ENCODE measurements at places on chromosomes 5 and 9.

DNA sequence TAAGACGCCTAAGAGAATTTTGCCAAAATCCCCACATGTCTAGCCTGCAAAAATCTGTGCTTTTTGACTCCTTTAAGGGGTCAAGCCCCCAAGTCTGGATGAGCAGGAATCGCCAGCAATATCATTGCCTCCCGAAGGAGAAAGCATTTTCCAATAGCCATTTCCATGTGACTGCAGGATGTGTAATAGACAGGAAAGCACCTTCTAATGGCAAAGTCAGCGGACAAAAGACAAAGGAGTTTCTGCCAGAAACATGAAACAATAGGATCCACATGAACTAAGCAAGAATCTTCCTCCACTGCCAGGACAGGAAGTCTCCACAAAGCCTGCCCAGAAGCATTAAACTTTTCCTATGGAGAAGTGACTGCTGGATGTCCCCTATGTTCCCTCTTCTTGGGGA is 177.1 kb upstream of the PCSK5 start:
- DNase-seq, result no peak

GRCh38 chr5:82794876-82795275 is 282.3 kb downstream of the TMEM167A start:
- no peak for DNase-seq

DNA sequence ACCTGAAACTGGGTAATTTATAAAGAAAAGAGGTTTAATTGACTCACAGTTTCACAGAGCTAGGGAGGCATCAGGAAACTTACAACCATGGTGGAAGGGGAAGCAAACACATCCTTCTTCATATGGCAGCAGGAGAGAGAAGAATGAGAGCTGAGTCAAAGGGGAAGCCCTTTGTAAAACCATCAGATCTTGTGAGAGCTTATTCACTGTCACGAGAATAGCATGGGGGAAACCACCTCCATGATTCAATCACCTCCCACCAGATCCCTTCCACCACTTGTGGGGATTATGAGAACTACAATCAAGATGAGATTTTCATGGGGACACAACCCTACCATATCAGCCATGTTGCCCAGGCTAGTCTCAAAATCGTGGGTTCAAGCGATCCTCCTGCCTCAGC is 143.4 kb downstream of the FGF18 start:
- no peak for DNase-seq

DNA sequence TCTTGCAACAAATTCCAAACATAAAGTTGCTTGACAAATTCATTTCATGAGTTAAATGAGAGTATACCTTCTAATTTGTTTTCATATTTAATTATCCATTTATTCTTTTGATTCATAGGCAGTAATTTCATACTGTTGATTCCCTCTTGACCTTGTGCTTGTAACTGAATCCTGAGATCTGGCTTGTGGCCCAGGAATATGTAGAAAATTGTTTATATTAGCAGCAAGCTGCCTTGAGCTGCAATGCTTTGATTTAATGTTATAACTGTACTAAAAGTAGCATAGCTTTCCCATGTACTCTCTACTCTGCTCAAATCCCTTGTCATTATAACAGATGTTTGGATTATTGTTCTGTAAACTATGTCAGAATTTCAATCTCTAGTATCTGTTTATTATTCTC is 780.7 kb downstream of the NR2F1-AS1 start:
- no peak for DNase-seq

GRCh38 chr9:104907278-104907951 is 20.5 kb downstream of the ABCA1 start:
- no peak for DNase-seq

DNA sequence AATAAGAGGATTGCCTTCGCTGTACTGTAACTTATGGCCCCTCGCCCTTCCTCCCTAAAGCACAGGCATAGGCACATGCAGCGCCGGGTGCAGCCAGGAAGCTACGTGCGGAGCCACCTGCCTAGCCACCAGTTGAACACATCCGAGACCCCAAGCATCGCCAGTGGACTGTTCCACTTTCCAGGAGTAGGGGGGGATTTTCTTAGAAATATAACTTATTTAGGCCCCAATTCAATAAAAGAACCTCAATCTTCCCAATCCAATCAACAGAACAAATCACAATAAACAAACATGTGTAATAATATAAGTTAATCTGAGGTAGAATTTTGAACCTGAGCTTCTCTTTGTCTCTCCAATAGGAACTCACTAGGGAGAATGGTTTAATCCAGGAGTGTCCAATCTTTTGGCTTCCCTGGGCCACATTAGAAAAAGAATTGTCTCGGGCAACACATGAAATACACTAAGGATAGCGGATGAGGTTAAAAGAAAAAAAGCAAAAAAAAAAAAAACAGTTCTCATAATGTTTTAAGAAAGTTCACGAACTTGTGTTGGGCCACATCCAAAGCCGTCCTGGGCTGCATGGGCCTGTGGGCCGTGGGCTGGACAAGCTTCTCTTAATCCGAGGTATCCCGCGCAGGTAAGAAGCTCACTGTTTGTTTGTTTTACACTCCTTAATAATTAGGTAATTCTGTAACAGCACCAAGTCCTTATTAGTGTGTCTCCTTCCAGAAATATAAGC is 22.0 kb upstream of the NIPBL start:
- DNase-seq, result no peak

DNA sequence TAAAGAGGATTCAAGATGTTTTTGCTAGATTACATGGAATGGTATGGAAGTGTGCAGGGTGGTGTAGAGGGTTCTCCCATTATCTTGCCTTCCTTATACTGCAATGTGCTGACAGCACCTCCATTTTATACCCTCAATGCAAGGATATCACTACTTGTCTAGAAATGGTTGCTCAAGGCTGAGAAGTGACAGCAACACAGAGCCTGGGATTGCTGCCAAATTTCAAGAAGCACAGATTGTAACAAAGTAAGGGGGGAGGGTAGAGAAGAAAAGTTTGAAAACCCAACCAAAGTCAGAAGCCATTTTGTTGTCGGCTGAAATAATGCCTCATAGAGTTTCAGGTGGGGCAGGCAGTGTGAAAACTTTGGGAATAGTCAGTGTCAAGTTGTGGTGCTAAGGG is 29.8 kb downstream of the PCDHAC2 start:
- no peak for DNase-seq

DNA sequence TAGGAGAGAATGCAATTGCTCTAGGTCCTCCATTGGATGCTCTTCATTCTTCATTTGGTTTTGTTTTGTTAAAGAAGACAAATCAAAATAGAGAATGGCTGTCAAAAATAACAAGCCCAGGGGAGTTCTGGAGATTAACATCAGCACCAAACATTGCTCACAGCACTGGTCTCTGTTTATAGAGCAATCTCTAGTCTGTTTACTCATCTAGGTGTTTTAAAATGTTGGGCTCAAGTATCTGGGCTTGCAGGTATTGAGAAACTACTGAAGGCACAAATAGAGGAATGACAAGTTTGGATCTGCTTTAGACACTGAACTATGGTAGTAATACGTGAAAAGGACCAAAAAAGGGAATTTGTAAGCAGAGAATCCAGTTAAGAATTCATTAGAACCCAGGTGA is 77.0 kb upstream of the TMC1 start:
- no peak for DNase-seq

DNA sequence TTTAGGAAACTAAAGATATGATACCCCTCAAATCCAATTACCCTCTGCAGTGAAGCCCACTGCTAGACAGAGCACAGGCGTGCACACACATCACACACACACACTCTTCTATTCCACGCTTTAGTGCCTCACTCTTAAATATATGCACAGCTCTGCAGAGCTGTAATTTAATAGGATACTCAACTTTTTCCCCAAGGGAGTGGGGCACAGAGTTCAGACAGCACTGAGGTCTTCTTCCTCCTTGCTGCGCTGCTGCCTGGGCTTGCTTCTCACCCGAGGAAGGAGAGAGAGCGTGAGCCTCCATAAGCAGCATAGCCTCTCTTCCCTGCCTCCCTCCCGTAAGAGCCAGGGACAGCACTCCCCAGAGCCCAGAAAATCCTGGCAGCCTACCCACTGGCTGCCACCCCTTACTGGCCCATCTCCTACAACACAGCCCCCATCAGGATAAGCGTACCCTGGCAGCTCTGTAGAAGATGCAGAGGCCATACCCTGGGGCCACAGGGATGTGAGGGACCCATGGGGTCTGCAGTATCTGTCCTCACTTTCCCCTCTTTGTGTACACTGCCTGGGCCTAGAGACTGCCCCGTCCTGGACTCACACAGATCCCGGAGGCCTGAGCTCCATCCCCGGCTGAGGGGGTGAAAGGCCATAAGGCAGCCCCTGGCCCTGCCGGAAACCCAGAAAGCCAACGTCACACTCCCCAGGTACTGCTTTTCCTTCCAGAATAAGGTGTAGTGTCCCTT is 102.1 kb downstream of the C5orf15 start:
- no peak for DNase-seq

DNA sequence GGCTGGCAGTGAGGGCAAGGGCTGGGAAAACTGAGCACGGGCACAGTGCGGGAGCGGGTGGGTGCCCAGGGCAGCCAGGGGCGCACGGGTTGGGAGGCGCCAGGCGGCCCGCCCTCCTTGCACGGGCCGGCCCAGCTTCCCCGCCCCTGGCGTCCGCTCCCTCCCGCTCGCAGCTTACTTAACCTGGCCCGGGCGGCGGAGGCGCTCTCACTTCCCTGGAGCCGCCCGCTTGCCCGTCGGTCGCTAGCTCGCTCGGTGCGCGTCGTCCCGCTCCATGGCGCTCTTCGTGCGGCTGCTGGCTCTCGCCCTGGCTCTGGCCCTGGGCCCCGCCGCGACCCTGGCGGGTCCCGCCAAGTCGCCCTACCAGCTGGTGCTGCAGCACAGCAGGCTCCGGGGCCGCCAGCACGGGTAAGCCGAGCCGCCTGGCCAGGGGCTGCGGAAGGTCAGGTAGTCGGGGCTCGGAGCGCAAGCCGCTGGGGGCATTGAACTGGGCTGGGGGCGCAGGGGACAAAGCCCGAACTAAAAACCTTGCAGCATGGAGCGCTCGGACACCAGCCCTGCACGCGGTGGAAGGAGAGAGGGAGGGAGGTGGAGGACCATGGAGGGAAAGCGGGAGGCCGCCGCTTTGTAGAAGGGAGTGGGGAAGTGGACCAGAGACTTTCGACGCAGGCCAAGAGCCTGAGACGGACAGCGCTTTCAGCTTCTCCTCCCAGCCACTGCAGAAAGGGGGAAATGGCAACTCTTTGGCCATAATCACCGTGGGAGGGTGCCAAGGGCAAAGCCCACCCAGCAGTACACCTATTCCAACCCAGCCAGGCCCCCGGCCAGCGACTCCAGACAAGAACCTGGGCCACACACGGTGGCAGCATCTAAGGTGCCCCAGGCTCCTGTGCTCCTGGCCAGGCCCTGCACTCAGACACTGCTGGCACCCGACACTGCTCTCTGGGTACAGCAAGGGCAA is at the start of gene TGFBI:
TGFBI (plus strand) TSS at position 207 of the 961 bp plus-strand sequence; CDS start at position 275, 68 bp downstream.
- peak; percentile 72 for DNase-seq

- DNase-seq, result no peak
These were observed 7.1 kb downstream of the SNX18 start for GRCh38 chr5:54524704-54525103.

GRCh38 chr9:81183761-81184160 is 505.6 kb downstream of the TLE1 start:
- no peak for DNase-seq

DNA sequence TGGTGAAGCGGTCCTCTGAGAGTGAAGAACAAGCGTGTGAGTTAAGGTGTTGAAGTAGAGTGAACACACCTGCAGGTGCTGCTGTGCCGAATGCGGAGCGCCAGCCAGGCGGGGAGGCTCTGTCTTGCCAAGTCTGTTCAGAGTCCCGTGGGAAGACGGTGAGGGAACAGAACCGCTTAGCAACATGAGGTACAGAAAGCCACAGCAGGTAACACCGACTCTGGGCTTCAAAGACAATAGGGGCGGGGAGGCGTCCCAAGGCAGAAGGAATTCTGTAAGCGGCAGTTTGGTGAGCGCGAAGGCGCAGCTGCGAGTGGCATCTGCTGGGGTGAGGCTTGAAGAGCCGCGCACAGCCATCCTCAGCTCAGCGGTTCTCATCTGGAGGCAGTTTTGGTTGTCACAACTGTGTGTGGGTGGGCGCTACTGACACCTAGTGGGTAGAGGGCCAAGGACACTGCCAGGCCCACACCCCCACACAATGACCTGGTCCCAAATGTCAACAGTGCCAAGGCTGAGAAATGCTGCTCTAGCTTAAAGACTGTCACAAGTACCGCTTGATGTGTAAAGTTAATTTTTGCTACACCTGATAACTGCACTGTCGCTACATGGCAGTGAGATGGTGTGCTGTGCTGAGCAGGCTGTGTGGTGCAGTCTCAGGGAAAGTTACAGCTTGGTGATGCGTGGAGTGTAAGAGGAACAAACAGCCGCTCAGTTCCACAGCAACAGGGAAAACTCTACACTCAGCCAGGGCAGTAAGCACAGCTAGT is 67.4 kb upstream of the TBC1D9B start:
- DNase-seq, result no peak

DNA sequence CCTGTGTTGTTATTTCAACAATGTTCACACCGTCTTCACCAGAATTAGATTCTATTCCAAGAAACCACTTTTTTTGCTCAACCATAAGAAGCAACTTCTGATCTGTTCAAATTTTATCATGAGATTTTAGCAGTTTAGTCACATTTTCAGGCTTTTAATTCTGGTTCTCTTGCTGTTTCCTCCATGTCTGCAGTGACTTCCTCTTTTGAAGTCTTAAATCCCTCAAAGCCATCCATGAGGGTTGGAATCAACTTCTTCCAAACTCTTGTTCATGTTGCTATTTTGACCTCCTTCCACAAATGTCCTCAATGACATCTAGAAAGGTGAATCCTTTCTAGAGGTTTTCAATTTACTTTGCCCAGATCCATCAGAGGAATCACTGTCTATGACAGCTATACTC is 25.7 kb upstream of the ENTREP1 start:
- no peak for DNase-seq

DNA sequence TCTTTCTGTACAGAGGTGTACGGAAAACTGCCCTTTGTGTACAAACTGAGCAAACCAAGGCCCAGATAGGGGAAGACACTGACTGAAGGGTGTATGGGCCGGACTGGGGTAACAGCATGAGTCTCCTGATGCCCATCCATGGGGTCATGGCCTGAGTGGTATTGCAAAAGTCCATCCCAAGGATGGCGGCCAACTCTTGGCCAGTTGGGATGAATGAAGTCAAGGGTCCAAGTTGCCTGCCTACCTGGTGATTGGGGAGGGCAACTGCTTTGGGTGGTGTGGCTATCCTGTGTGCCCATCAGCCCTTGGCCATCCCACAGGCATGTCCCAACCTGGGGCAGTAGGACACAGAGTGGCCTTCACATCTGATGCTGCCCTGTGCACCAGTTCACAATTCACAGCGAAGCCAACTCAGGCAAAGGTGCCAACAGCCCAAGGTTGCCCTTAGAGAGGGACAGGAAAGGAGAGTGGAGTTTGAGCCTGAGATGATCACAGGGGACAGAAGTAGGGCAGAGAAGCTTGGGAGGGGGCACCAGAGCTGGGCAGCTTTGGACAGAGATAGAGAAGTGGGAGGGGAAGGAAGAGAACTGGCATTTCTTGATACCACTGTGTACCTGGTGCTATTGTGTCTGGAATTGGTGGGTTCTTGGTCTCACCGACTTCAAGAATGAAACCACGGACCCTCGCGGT is 46.6 kb downstream of the COL15A1 start:
- peak; percentile 58 for DNase-seq

DNA sequence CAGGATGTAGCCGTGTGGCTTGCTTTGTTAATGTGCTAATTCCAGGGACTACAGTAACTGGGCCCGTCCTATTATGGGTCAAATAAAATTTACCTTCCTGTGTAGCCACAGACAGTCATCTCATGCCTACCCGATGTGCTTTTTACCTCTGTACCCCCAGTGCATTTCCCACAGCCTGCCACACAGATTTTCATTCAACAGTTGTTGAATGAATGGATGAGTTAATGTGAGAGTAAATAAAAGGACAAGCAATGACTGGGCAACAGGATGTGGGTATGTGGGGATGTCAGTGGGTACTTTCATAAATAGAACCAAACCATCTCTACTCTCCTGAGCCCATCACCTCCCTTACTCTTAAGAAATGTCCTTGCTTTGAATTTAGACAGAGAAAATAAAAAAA is 441.2 kb upstream of the ZNF462 start:
- no peak for DNase-seq

Measured in right atrium auricular region (tissue), 2 donors.